AG08396 (cell line): ENCODE measurements at places on chromosomes 16 and 17.

DNA sequence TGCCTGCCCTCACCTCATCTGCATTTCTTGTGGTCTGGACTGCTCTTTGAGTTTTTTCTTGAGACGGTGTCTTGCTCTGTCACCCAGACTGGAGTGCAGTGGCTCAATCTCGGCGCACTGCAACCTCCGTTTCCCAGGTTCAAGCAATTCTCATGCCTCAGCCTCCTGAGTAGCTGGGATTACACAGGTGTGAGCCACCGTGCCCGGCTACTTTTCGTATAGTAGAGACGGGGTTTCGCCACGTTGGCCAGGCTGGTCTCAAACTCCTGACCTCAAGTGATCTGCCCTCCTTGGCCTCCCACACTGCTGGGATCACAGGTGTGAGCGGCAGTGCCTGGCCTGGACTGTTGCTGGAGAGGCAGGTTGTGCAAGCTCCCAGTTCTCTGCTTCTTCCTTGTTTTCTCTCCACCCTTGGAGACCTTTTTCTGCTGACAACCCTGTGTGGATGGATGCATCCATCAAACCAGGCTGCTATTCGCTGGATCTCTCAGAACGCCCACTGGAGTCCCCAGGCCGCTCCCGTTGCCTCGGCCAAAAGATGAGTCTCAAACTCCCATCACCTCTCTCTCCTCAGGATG is 22.7 kb upstream of the DBNDD1 start:
- peak; percentile 5 for DNase-seq

DNA sequence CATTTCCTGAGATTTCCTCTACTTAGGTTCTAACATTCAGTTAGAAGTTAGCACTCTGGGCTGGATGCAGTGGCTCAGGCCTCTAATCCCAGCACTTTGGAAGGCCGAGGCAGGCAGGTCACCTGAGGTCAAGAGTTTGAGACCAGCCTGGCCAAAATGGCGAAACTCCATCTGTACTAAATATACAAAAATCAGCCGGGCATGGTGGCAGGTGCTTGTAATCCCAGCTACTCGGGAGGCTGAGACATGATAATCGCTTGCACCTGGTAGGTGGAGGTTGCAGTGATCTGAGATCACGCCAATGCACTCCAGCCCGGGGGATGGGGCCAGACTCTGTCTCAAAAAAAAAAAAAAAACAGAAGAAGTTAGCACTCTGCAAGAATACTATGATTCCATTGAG is 1430.9 kb downstream of the CDH11 start:
- DNase-seq: no peak

- no peak for DNase-seq
These were observed 32.7 kb downstream of the LITAF start for GRCh38 chr16:11554053-11554452.

DNA sequence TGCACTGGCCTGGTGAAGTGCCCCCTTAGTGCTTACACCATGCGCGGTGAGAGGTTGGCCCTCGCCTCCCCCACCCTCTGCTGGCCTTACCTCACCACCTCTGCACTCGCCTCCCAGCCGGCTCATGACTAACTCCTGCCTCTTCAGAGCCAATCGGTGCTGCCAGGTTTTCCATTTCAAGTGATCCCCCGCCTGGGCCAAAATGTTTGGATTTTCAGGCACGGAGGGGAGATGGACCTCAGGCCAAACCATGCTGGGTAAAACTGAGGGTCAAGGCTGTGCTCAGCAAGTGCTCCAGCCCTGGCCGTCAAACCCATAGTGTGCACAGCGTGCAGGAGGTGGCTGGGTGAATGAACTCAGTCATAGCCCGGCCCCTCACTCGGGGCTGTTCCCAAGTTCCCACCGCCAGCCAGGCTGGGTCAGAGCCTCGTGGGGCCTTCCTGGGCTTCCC is 175.4 kb downstream of the SEC14L1 start:
- peak; percentile 62 for DNase-seq
